Glutamatergic neuron (in vitro differentiated cells): ENCODE measurements at places on chromosomes 2 and 18. TPM values are rescaled to one million over a fixed set of nuclear protein-coding genes. Genes with fewer than 3 reads are reported as not detected.

- no peaks in the 10 kb centered on the region for H3K36me3 ChIP-seq
- H3K27ac ChIP-seq = no peak overlapping the region
- H3K4me1 ChIP-seq = peaks cover 3% of the 10 kb centered on the region
- peaks cover 7% of the 10 kb centered on the region for H3K27me3 ChIP-seq
- DNase-seq = no peak
- H3K4me3 ChIP-seq = no peak overlapping the region
Measured at GRCh38 chr2:23019476-23019875, 365.5 kb upstream of the KLHL29 start.

GRCh38 chr2:158154596-158154995 lies 52.9 kb downstream of the UPP2 start:
- no peak overlapping the region for H3K4me3 ChIP-seq
- H3K4me1 ChIP-seq = no peaks in the 10 kb centered on the region
- H3K27me3 ChIP-seq = no peaks in the 10 kb centered on the region
- H3K36me3 ChIP-seq = no peaks in the 10 kb centered on the region
- no peak overlapping the region for H3K27ac ChIP-seq
- DNase-seq = no peak

DNA sequence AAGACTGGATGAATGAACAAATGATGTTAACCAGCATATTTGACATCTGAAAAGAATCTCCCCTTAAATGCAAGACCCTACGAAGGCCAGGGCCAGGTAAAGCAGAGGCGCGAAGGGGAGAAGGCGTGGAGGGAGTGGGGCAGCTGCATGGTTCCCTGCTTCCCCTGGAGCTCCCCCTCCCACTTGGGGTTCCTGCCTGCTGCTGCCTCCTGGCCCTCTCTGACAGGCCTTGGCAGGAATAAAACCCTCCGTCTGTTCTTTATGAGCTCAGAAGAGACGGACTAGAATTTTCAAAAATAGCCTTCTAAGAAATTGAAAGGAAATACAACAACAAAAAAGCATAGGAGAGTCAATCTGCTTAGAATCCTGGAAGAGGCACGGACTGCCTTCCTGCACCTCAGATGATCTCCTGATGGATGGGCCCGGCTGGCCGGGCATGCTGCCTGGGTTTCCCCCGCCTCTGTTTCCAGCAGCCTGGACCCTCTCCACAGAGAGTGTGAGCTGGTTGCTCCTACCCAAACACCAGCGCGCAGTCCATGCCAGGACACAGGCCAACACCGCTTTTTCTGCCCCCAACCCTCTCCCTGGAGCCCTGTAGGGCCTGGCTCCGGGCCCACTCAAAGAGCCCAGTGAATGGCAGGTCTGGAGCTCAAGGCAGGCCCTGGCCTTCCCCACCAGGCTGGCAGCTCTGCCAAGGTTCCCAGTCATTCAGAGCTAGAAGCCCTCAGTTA lies 23.9 kb downstream of the CFAP65 start:
- H3K27ac ChIP-seq = no peak overlapping the region
- no peaks in the 10 kb centered on the region for H3K36me3 ChIP-seq
- H3K27me3 ChIP-seq = peaks cover 4% of the 10 kb centered on the region
- no peak overlapping the region for H3K4me3 ChIP-seq

GRCh38 chr2:237630216-237631000 lies 3.0 kb downstream of the LRRFIP1 start:
- no peak for DNase-seq
- peaks cover 11% of the 10 kb centered on the region for H3K27me3 ChIP-seq
- peaks cover 15% of the 10 kb centered on the region for H3K4me1 ChIP-seq
- H3K27ac ChIP-seq = no peak overlapping the region
- H3K36me3 ChIP-seq = peaks cover 13% of the 10 kb centered on the region
- no peak overlapping the region for H3K4me3 ChIP-seq

- peaks cover 13% of the 10 kb centered on the region for H3K4me1 ChIP-seq
- H3K36me3 ChIP-seq = no peaks in the 10 kb centered on the region
- no peak overlapping the region for H3K27ac ChIP-seq
- no peak overlapping the region for H3K4me3 ChIP-seq
- no peak for DNase-seq
Measured at GRCh38 chr2:149064365-149064841, 25.9 kb downstream of the LYPD6B start.

GRCh38 chr2:170929686-170930050 lies 615 bp downstream of the GORASP2 start:
- H3K27me3 ChIP-seq = peaks cover 3% of the 10 kb centered on the region
- peak overlapping the region; percentile 28 for H3K27ac ChIP-seq
- H3K36me3 ChIP-seq = peaks cover 3% of the 10 kb centered on the region
- peaks cover 13% of the 10 kb centered on the region for H3K4me1 ChIP-seq
- DNase-seq = peak; percentile 56
- peak overlapping the region; percentile 94 for H3K4me3 ChIP-seq

DNA sequence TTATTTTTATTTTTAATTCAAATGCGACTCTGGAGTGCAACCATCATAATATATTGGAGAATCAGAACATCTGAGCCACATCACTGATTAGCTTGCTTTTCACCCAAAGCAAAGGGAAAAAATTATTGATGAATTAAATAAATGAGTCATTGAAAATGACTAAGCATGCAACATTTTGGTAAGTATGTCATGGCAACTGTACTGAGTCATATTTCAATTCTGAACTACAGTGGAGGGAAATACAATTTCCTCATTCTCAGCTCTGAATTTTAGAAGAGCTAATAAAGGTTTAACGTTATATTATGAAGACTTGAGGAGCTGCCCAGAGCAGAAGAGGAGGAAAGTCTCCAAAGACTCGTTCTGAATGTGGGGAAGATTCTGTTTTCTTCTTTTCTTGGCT lies 89.6 kb upstream of the CCDC68 start:
- H3K4me3 ChIP-seq = no peak overlapping the region
- no peaks in the 10 kb centered on the region for H3K4me1 ChIP-seq
- no peak for DNase-seq
- H3K27me3 ChIP-seq = no peaks in the 10 kb centered on the region
- H3K36me3 ChIP-seq = no peaks in the 10 kb centered on the region

The CD302 gene
- not detected for total RNA-seq

The LRATD1 gene
- 19.4 TPM for total RNA-seq

The LCT gene
- total RNA-seq = not detected

The HMSD gene
- total RNA-seq = not detected
